Right hindlimb (tissue), 1 donor: ENCODE measurements at places on chromosomes 7 and 10.
A peak's percentile ranks its signal among the peaks of the same experiment; 100 is the strongest.

GRCh38 chr7:43456200-43456599, 126.7 kb upstream of the STK17A start:
- DNase-seq: no peak

GRCh38 chr10:58177362-58177947, 90.2 kb downstream of the IPMK start:
- DNase-seq: no peak

DNA sequence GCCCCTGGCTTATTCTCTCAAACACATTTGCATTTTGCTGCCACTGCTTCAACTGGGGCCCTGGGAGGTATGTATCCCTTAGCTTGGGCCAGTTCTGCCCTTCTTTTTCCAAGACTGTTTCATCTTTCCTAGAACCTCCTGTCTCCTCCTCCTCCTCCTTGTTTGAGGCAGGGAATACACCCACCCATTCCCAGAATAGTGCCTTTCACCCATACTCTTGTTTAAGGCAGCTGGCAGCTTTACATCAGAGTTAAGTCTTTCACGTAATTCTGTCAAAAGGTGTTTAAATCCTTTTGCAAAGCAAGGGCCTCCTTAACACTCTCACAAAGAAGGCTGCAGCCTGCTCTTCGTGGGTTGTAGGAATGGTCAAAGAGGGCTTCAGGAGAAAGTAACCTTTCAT, 150.9 kb upstream of the AGK start:
- no peak for DNase-seq

DNA sequence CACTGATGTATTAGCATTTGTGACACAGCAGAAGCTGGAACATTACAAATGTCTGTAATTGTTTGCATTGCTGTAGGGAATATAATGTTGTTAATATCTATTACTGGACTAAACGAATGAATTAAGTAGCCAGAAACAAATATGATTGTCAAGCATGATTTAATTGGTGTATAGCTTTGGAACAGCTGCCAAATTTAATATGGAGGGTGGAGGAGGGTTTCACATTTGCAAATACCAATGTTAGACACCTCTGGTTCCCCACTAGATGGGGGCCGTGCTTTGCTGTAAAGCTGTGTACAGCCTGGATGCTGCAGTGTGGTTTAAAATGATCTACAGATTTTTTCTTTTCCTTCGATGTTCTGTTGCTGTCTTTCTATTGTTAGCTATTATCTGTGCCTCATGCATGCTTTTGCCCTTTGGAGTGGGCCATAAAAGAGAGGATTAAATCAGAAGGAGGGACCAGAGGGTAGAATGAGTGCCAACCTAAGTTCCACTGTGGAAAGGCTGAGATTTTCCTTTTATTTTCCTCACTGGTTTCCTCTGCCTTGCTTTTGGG, 23.1 kb downstream of the DNAJB9 start:
- DNase-seq: peak; percentile 52

DNA sequence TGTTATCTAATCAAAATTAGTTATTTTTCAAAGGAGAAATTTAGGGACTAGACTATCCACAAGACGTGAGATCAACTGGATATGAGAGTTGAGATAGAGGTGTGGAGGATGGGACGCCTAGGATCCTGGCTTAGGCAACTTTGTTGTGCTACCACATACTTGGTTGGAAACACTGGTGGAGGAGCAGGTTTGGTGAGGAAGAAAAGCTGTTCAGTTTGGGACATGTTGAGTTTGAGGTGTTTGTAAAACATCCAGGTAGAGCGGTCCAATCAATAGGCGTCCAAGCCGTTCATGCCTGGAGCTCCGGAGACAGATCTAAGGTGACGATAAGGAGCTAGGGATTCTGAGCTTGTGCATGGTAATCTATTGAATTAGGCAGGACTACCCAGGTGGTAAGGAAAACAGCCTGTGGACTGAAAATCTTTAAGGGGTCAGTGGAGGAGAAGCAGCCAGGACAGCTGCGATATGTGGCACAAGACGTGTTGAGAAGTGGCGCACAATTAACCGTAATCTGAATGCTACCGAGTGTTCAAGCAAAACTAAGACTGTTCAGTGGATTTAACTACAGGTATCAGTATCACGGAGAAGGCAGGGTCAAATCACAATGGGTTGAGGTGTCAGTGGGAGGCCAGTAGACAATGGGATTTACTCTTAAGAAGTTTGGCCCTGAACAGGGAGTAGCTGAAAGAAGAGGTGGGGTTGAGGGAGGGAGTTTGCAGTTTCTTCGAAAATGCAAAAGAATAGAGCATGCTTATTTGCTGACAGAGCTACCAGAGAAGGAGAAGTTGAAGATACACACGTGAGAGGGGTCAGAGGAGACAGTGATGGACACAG, 16.1 kb upstream of the TRPV6 start:
- DNase-seq: no peak

GRCh38 chr7:40526951-40527715, 392.3 kb downstream of the SUGCT start:
- no peak for DNase-seq

GRCh38 chr7:75629044-75629443, 109.7 kb downstream of the HIP1 start:
- no peak for DNase-seq

GRCh38 chr10:33125522-33126517, 167.8 kb upstream of the ITGB1 start:
- DNase-seq: no peak

- DNase-seq: no peak
Measured at GRCh38 chr7:783556-784490, 48.5 kb upstream of the SUN1 start.

- no peak for DNase-seq
Measured at GRCh38 chr7:96126382-96126781, 195.5 kb downstream of the SLC25A13 start.

DNA sequence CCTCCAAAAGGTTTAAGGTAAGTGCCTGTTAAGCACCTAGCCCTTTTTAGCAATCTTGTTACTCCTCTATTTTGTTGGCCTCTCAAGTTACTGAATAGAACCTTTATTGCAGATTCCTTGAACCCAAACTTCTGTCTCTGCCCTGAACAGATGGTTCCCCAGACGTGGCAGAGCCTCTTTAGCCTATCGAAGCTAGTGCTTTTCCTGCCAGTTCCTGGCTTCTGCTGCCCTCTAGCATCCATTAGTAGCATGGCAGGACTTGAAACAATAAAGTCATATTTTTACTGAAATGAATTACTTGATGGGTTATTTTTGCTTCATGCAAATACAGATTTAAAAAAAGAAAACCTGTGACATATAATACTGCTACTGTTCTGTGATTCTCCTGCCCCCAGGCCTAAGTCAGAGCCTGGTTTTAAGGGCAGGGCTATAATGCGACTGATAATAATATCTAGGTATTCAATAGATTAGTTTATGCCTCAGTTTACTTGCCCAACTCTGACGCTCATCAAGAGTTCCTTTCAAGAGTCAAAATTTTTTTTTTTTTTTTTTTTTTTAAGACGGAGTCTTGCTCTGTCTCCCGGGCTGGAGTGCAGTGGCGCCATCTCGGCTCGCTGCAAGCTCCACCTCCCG, 84.3 kb upstream of the PHF14 start:
- peak; percentile 21 for DNase-seq

GRCh38 chr7:11170175-11170574, 196.5 kb downstream of the PHF14 start:
- no peak for DNase-seq

- no peak for DNase-seq
Measured at GRCh38 chr7:110568388-110568787, 522.5 kb upstream of the LRRN3 start.

- no peak for DNase-seq
Measured at GRCh38 chr10:34231441-34232180, 583.5 kb downstream of the PARD3 start.

DNA sequence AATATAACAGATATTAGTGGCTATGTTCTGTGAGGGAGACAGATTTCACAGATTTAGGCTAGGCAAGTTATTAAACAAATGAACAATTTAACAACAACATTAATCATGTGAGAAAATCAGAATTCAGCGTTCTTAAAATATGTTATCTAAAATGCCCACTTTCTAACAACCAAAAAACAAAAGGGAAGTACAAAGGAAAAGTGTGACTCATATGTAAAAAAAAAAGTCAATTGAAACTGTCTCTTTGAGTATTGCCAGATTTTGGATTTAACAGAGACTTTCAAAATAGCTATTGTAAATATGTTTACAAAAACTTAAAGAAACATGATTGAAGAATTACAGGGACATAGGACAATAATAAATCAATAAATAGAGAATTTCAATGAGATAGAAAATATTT, 34.8 kb upstream of the ARHGAP22 start:
- no peak for DNase-seq

- DNase-seq: no peak
Measured at GRCh38 chr7:127702938-127703337, 50.9 kb downstream of the SND1 start.

DNA sequence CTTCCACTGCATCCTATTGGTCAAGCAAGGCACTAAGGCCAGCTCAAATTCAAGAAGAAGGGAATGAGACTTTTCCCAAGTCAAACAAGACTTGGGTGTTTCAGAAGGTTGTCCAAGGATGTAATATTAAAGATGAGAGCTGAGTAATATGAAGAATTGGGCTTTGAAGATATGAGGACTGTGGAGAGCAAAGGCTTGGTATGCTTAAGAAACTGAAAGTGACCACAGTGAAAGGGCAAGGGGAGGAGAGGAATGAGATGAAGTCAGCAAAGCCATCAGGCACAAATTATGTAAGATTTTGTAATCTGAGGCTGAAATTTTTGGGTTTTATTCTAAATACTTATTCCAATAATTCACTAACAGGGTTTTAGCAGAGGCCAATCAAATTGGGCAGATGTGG, 38.6 kb upstream of the NPY start:
- no peak for DNase-seq

DNA sequence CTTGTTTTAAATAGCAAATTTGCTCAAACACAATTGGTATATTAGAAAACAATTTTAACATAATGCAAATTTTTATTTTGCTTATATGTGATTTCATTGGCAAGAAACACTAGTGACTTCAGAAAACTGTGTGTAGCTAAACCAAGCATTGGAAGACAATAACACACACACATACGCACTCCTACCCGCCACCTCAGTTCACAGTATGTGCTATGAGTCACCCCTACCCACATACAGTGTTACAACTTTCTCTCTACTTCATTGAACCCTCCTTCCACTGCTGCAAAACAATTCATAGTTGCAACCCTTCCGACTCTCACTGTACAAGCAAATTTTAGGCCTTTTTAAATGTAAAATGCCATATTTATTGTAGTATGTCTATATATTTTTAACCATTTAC, 119.9 kb upstream of the THSD7A start:
- DNase-seq: no peak

- no peak for DNase-seq
Measured at GRCh38 chr7:93062599-93062998, 55.2 kb downstream of the SAMD9 start.

- DNase-seq: peak; percentile 74
Measured at GRCh38 chr7:99860281-99861127, 16.3 kb downstream of the OR2AE1 start.

- peak; percentile 66 for DNase-seq
Measured at GRCh38 chr10:71835671-71836595, 15.1 kb downstream of the PSAP start.

GRCh38 chr10:108749042-108749441, 1174.3 kb downstream of the XPNPEP1 start:
- no peak for DNase-seq

GRCh38 chr7:95002775-95003174, 95.4 kb downstream of the PPP1R9A start:
- DNase-seq: no peak

GRCh38 chr7:6576024-6576866, 1.0 kb upstream of the ZDHHC4 start:
- no peak for DNase-seq

- DNase-seq: no peak
Measured at GRCh38 chr7:26372249-26372648, 80.6 kb downstream of the SNX10 start.

DNA sequence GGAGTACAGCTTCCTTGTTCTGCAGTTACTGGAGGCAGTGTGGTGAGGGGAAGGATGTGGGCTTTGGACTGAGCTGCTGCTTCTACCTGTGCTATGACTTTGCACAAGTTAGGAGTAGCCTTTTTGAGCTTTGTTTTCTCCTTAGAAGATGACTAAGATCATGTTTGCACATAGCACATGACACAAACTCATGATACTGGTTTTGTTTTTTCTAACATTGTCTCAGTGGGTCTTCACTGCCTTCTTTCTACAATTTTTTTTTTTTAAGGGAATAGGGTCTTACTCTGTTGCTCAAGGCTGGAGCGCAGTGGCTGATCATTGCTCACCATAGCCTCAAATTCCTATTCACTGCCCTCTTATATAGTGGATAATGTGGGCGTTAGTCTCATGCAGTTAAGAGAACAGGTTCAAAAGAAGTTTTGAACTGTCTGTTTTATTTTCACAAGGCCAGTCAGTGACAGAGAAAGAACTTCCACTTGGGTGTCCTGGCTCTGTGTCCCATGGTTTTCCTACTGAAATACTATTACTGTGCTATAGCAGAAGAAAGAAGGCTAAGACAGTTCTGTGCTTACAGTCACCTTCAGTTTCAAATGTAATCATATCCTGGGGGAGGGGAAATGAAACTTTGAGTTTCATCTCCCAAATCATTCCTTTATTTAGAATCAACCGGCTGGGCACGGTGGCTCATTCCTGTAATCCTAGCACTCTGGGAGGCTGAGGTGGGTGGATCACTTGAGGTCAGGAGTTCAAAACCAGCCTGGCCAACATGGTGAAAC, 72.0 kb downstream of the KAT6B start:
- DNase-seq: no peak

GRCh38 chr7:3910054-3910453, 609.0 kb downstream of the SDK1 start:
- no peak for DNase-seq

GRCh38 chr10:42753126-42753506, 29.5 kb upstream of the BMS1 start:
- DNase-seq: peak; percentile 80

GRCh38 chr7:70303309-70303708, 705.0 kb downstream of the AUTS2 start:
- DNase-seq: peak; percentile 26

GRCh38 chr7:127736511-127736910, 84.5 kb downstream of the SND1 start:
- no peak for DNase-seq

- peak; percentile 46 for DNase-seq
Measured at GRCh38 chr10:35752469-35753461, 110.7 kb upstream of the FZD8 start.

DNA sequence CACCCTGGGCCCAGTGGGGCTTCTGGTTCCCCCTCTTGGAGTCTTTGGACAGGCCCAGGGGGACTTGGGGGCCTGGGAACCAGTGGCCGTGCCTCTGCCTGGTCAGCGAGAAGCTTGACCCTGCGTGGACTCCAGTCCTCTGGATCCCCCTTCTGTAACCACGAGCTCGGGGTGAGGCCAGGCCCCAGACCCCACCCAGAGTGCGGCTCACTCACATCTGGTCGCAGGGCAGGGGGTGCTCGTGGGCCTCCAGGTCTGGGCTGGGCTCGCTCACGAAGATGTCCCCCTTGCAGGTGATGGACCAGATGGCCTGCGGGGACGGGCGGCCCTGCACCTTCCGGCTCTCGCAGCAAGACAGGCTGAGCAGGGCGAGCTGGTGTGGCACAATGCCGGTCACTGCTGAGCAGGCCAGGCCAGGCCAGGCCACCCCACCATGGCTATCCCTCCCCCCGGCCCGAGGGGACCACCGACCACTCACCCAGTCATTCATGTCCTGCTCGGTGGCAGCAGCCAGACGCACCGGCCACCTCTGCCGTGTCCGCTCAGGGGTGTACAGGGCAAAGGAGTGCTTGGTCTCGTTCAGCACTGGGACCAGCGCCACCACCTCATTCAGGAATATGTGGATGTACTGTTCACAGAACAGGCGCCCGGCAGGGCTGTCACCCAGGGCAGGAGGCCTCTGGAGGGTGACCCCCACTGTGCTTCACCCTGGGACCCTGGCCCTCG, 19.7 kb downstream of the BHLHA15 start:
- DNase-seq: no peak

GRCh38 chr7:76272851-76273497, 29.5 kb upstream of the HSPB1 start:
- no peak for DNase-seq
